ENCODE measurements at places on chromosomes 16 and 17.

DNA sequence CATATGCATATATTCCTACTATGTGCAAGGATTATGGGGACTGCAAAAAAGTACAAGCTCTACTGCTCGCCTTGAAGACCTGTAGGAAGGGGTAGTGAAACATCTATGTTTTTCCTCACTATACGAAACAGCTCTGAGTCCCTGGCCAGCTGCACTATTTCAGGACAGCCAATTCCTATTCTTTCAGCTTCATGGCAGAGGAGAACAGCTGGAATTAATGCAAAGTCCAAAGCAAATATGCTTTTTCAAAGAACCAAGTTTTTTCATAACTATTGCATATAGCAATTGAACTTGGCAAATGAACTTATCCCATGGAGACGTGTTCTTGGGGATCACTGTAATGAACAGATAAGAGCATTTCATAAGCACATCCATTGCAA lies 122.3 kb downstream of the SPACA3 start:
- DNase-seq = no peak

DNA sequence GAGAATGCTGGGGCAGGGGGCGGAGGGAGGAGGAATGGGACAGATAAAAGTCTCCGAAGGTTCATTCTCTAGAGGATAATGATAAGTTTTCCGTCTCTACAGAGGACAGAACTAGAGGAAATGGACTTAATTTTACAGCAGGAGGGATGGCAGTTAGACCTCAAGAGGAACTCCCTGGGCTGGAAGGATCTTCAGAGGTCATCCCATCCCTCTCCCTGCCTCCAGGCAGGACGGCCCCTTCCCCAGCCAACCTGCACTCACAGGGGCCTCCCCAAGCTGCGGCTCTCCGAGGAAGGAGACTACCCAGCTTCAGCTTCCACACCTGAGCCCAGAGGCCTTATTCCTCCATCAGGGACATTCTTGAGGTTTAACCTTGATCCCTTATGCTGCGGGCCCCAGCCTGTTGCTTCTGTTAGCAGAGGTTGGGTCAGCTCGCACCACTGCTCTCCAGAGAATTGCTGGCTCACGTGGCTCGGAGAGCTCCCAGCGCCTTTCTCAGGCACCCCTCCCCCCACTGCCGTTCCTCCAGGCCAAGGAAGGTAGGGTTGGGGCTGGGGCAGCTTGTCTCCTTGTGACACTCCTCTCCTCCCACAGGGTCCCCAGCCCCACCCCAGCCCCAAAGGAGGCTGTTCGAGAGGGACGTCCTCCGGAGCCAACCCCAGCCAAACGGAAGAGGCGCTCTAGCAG lies 8.5 kb downstream of the ELOB start:
- no peak for DNase-seq

GRCh38 chr16:84527532-84528269 lies 23.2 kb upstream of the MEAK7 start:
- DNase-seq = no peak

GRCh38 chr17:81519284-81520020 lies 6.9 kb upstream of the ACTG1 start:
- peak; percentile 71 for DNase-seq

- DNase-seq = no peak
These were observed 4.3 kb downstream of the KLHL36 start for GRCh38 chr16:84652566-84652965.

GRCh38 chr16:31141489-31142108 lies 6.1 kb upstream of the PRSS8 start:
- DNase-seq = no peak

DNA sequence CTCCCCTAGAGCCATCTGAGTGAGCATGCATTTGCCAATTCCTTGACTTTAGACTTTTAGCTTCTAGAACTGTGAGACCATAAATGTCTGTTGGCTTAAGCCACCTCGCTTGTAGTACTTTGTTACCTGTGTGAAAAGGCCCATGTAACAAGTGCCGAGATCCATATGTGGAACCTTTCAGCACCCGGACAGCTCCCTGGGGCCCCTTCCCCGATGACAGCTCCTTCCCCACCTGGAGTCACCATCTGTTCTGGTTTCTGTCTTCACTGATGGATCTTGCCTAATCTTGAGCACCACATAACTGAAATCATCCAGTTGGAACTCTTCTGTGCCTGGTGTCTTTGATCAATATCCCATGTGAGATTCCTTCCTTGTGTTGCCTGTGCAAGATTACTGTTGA lies 78.9 kb upstream of the EEF2KMT start:
- DNase-seq = no peak

GRCh38 chr16:25060920-25061319 lies 45.8 kb upstream of the ARHGAP17 start:
- peak; percentile 33 for DNase-seq

GRCh38 chr16:89484923-89485679 lies 5.3 kb downstream of the ANKRD11 start:
- no peak for DNase-seq

- DNase-seq = peak; percentile 24
These were observed 39.1 kb downstream of the CDRT15 start for GRCh38 chr17:14197586-14197985.

DNA sequence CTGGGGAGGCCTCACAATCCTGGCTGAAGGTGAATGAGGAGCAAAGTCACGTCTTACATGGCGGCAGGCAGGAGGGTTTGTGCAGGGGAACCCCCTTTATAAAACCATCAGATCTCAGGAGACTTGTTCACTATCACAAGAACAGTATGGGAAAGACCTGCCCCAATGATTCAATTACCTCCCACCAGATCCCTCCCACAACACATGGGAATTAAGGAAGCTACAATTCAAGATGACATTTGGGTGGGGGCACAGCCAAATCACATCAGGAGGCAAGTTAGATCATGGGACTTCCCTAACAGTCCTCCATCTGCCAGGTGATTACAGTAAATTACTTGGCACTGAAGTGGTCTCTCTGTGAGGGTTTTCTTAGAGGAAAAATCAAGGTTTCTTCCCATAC lies 5.3 kb downstream of the TMEM114 start:
- no peak for DNase-seq

DNA sequence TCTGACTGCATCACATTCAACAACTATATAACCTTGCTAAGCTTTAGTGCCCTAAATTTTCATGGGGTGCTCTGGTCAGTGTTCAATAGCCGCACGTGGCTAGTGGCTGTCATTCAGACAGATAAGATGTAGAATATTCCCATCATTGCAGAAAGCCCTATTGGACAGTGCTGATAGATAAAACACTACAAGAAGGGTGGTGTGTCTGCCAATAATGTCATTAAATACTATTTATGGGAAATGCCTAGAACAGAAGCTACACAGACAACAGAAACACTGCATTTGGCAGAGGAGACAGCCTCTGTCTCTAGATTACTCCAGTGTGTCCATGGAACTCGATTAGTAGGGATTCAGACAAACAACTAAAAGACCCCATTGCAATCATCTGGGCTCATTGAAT lies 28.4 kb upstream of the PMP22 start:
- no peak for DNase-seq

DNA sequence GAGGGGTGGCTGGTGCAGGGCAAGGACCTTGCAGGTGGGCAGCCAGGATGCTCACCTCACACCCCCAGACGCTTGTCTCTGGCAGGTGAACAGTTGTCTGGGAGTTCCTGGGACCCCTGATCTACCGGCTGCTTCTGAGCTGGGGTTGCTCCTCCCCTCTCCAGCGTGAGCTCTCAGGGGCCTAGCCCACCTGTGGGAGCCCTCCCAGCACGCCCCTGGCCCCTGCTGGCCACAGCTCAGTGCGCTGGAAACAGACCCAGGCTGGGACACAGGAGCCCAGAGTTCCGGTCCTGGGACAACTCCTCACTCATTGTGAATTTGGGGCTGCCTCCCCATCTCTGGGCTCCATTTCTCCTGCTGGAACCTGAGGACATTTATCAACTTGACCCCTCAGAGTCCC lies 30.3 kb downstream of the ARHGAP23 start:
- DNase-seq = no peak

GRCh38 chr16:12453832-12454231 lies 349.9 kb downstream of the CPPED1 start:
- no peak for DNase-seq

GRCh38 chr16:86403541-86404163 lies 106.7 kb upstream of the FOXF1 start:
- no peak for DNase-seq

GRCh38 chr16:281660-282255 lies 1.2 kb upstream of the PDIA2 start:
- no peak for DNase-seq

DNA sequence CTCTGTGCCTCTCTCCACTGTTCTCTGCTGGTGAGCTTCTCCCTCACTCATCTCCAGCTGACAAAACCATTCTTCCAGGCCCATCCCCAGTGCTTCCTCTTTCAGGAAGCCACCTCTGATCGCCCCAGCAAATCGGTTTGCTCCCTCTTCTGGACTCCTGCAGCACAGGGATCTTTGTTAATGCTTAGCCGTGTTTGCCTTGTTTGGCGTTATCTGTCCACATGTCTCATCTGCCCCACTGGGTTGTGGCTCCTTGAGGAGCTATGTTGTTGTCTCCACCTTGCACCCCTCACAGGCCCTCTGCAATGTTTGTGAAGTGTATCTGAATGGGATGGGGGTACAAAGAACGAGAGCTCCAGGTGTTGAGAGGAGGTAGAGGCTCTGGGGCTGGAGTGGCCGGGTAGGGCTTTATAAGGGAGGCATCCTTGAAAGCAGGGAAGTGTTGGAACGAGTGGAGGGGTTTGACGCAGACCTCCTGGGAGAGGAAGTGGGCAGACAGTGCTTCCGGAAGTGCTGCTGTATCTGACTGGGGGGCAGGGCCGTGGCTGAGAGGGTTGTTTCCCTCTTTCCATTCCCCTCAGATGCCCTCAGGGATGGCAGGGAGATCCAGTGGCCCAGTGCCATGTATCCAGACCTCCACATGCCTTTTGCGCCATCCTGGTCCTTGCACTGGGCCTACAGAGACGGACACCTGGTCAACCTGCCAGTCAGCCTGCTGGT lies 27.8 kb downstream of the CASKIN2 start:
- DNase-seq = peak; percentile 87

- DNase-seq = no peak
These were observed 68.2 kb downstream of the SREBF1 start for GRCh38 chr17:17768424-17769088.

GRCh38 chr17:27549251-27549893 lies 81.6 kb upstream of the LGALS9 start:
- no peak for DNase-seq

- no peak for DNase-seq
These were observed 22.1 kb upstream of the SPNS2 start for GRCh38 chr17:4476511-4477070.

DNA sequence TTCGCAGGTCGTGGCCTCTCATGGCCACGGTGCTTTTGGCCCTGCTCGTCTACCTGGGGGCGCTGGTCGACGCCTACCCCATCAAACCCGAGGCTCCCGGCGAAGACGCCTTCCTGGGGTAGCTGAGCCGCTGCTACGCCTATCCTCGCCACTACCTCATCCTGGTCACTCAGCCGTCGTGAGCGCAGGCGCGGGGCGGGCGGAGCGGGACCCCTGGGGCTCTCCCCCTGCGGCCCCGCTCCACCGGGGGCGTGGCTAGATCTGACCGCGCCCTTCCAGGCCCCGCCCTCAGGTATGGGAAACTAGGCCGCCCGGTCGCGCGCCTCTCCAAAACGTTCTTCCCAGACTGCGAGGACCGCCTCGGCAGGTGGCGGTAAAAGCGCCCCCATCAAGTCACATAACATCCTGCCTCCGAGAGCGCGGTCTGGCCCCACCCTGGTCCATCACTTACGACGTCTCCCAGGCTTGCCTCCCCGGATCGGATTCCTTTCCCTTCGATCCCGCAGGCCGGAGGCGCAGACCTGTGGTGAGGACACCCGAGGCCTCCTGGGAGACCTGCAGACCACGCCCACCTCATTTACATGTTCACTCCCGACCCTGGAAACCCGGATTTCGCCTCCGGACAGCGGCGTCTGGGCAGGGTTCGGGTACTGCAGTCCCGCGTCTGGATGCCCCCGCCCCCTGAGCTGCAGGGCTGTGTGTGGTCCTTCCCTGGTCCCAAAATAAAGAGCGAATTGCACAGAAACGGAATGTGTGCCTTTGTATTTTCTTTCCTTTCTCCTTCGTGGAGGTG lies 91.5 kb upstream of the TMEM97 start:
- peak; percentile 13 for DNase-seq

DNA sequence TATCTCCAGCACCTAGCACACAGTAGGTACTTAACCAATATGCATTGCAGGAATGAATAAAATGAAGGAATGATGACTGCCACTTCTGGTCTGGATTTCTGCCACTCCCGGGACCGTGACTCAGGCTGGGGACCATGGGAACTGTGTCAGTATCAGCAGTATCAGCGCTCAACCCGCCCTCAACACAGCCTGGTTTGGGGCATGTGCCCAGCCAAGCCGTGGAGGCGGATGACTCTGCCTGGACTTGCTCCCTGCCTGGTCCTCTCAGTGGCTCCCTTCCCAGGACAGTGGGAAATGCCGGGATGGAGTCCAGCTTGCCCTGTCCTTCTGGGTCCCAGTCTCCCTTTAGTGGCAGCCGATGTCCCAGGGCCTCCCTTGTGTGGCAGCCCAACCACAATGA lies 55.1 kb downstream of the SRCIN1 start:
- DNase-seq = no peak

DNA sequence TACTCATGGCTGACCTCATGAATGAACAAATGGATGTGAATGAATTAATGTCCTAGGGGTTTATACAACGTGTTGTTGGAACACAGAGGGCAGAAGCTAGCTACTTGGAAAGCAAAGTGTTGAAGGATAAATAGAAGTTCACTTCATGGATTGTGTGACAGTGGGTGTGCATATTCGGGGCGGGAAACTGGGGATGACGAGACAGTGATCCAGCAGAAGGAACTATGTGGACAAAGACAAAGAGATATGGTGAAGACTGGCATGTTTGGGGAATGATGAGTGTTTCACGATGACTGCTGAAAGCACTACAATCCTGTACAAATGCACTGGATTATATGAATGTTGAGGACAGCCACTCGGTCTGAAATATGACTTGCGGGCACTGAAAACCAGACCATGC lies 250.5 kb upstream of the C16orf82 start:
- no peak for DNase-seq

DNA sequence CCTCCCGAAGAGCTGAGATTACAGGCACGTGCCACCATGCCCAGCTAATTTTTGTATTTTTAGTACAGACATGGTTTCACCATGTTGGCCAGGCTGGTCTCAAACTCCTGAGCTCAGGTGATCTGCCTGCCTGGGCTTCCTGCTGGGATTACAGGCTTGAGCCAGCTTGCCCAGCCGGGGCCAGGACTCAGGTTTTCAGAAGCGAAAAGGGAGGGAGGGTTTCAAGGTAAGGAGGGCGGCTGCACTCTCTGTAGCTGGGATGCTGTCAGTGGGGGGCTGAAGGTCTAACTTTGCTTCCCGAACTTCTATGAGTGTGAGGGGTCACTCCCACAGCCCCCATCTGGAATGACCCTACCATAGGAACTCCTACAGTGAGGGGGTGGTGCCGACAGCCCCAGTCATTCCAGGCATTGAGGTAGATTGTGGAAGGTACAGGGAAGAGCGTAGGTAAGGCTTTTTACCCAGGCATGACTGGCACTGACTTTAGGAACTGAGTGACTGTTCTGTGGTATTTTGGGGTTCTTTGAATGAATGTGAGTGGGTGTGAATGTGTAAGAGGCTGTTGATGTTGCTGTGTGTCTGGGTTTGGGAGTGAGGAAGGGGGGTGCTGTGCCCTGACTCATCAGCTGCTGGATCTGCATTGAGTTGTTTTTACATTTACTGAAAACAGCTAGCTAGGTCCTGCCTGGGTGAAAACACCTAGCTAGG lies 3.8 kb upstream of the C1QL1 start:
- DNase-seq = no peak

GRCh38 chr17:66487981-66488468 lies 185.6 kb downstream of the PRKCA start:
- no peak for DNase-seq
